Activated T-cell treated with anti-CD3 and anti-CD28 coated beads, Interleukin-2, amount 50 U/mL, for 72 hours (primary cell): ENCODE measurements at places on chromosomes 16 and 17.

- H3K4me3 ChIP-seq = no peak overlapping the region
- H3K27me3 ChIP-seq = no peaks in the 10 kb centered on the region
- peaks cover 15% of the 10 kb centered on the region for H3K36me3 ChIP-seq
These were observed 49.7 kb downstream of the ERN1 start for GRCh38 chr17:64080174-64080618.

DNA sequence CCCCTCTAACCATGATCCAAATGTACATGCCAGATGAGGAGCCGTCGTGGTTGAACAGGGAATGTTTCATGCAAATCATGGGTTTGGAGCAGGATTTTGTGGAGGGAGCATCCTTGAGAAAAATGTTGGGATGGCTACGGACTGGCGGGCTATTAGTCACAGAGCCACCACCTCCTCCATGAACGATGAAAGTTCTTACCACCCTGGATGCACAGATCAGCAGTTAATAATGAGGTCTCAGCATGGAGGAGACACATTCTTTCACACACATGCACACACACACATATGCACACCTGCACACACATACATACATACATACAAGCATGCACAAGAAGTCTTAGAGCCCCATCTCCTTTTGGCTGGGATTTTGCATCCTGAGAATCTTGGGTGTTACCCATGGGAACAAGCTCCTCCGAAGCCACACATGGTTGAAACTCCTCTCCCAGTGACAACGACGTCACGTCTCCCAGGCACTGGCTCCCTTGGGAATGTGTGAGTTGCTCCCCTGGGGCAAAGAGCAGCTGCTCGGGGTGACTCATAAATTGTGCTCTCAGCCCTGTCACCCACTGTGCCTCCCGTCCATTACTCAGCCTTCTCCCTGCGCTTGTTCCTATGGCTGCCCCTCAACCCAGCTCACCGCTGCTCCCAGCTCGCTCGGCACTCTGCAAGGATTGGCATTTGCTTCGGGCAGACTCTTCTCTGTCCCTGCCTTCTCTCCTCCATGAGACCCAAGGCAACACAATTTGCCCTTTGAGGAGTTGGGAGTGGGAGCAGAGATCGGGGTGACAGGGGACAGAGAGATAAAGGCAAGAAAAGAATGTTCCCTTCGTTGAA, 344.6 kb downstream of the SOX9 start:
- no peak overlapping the region for H3K4me3 ChIP-seq
- no peaks in the 10 kb centered on the region for H3K4me1 ChIP-seq
- H3K36me3 ChIP-seq = no peaks in the 10 kb centered on the region

- no peak overlapping the region for H3K27ac ChIP-seq
- DNase-seq = peak; percentile 72
- H3K36me3 ChIP-seq = no peaks in the 10 kb centered on the region
- H3K4me3 ChIP-seq = no peak overlapping the region
- peaks cover 7% of the 10 kb centered on the region for H3K4me1 ChIP-seq
- H3K27me3 ChIP-seq = peaks cover 64% of the 10 kb centered on the region
These were observed 4.0 kb upstream of the ABCC3 start for GRCh38 chr17:50630524-50631194.

- H3K36me3 ChIP-seq = no peaks in the 10 kb centered on the region
- no peak overlapping the region for H3K4me3 ChIP-seq
- no peaks in the 10 kb centered on the region for H3K4me1 ChIP-seq
- DNase-seq = no peak
- H3K27me3 ChIP-seq = peaks cover 4% of the 10 kb centered on the region
These were observed 78.8 kb downstream of the TMEM114 start for GRCh38 chr16:8511464-8511863.

GRCh38 chr17:74842599-74843351, 16.9 kb downstream of the GRIN2C start:
- peaks cover 17% of the 10 kb centered on the region for H3K27me3 ChIP-seq
- peaks cover 22% of the 10 kb centered on the region for H3K4me1 ChIP-seq
- H3K36me3 ChIP-seq = no peaks in the 10 kb centered on the region
- no peak overlapping the region for H3K4me3 ChIP-seq

DNA sequence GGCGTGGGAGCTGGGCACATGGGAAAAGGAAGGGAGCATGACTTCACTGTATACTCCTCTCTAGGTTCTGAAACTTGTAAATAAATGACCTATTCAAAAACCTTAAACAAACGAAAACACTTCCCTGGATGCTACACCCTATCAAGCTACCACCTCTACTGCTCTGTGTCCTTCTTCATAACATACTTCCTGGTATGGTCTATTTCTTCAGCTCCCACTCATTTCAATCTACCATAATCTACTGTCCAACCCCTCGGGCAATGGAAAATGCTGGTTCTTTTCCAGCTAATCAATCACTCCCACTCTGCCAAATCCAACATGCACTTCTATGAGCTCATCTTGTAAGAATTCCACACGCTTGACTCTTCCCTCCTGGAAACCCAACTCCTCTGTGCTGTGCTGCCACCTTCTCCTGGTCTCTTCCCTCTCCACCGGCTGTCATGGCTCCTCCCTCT, 42.4 kb downstream of the AMFR start:
- H3K27ac ChIP-seq = no peak overlapping the region
- H3K36me3 ChIP-seq = peaks cover 34% of the 10 kb centered on the region
- H3K4me3 ChIP-seq = no peak overlapping the region
- no peak for DNase-seq
- H3K4me1 ChIP-seq = no peaks in the 10 kb centered on the region

GRCh38 chr17:1091900-1092299, 87.9 kb downstream of the ABR start:
- no peak for DNase-seq
- no peaks in the 10 kb centered on the region for H3K27me3 ChIP-seq
- no peaks in the 10 kb centered on the region for H3K36me3 ChIP-seq
- peaks cover 2% of the 10 kb centered on the region for H3K4me1 ChIP-seq
